ENCODE measurements at places on chromosomes 16 and 17.

- DNase-seq = no peak
Measured at GRCh38 chr17:28507567-28508203, 1.5 kb downstream of the FOXN1 start.

DNA sequence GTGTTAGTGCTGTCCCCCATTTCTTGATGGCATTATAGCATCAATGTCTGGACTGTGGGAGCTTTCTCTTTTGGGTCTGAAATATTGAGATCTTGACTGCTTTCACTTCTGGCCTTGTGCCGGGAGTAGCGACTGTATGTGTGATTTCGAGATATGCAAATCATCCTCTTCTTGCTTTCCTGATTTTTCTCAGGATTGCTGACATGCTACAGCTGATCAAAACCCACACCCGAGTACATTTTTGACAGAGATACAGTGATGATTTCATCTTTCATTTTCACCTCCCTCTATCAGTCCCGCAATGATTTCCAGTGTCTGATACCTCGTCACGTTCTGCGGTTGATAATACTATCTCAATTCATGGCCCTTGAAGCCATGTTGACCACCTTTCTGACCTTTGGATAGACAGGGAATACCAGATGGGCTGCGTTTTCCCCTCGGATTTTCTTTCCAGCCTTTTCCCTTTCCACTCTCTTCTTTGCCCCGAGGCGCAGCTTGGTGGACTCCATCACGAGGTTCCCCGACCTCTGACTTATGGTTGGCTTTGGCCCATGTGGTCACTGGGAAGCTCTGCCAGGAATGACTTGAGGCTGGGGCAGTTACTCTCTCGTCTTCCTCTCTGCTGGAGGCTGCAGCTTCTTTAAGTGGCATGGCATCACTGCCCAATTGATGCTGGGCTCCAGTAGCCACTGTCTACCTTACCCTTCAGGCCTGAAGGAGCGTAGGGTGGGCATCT, 184.4 kb downstream of the SNX29 start:
- no peak for DNase-seq

- no peak for DNase-seq
Measured at GRCh38 chr17:2083613-2084035, 28.7 kb downstream of the HIC1 start.

DNA sequence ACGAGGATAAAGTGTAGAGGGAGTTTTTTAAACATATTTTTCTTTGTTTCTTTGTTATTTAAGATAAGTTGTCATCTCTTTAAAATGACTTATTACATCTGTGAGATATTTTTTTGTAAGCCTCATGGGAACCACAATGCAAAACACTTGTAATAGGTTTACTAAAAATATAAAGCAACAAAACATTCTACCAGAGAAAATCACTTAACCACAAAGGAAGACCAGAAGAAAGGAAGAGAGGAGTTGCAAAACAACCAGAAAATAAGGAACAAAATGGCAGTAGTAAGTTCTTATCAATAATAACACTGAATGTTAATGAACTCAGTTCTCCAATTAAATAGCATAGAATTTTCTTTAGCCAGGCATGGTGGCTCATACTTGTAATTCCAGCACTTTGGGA, 22.9 kb downstream of the DHRS7B start:
- no peak for DNase-seq

DNA sequence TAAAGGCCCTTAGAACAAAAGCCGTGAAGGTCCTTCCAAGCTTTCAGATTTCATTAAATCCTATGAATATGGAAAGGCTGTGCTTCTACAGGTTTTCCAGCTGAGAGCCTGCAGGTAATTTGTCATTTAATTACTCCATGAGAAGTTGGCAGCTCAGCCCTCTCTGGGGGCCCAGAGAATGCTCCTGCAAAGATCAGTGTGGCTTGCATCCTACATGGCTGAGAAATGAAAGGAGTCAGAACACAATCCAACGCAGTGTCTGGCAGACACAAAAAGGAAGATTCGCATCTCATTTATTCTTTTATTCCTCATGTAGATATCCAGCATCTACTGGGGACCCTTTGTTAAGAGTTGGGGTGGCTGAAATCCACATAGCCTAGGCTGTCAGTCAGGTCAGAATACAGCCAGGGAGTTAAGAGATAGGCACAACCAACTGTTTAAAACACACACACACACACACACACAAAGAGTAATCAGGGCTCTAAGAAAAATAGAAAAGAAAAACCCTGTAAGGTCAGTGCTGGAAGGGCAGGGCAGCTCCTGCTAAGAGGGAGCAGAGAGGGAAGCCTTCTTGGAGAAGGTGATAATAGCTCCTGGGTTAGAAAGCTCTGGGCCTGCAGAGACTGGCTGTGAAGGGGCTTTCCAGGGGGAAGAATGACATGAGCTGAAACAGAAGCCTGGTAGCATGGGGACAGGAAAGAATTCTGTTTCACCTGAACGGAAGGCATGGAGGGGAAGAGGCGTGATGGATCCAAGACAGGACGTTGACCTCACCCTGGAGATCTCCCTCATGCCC, 46.9 kb upstream of the WSCD1 start:
- no peak for DNase-seq

DNA sequence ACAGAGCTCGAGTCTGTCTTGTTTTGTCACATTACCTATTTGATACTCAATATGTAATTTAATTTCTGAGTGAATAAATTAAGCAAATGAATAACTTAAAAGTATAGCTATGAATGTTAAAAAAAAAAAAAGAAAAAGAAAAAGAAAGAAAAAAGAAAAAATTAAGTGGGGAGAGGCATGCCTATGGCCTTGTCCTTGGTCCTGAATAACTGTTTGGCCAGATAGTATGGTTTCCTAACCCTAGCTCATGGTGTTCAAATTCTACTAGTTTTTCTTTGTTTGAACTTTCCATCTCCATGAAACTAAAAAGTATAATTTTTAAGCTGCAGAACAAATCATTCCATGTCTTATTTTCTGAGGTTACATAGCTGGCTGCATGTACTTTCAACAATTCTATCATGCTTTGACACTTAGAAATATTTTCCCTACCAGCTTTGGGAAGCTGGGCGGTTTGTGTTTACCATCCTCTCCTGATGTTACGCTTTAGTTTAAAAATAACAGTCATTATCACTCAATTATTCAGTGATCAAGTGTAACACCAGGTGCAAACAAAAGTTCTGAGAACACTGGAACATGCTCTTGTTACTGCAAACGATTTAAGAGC, 31.8 kb downstream of the TOX3 start:
- DNase-seq = no peak

GRCh38 chr17:36975922-36976515, 27.3 kb downstream of the AATF start:
- no peak for DNase-seq

DNA sequence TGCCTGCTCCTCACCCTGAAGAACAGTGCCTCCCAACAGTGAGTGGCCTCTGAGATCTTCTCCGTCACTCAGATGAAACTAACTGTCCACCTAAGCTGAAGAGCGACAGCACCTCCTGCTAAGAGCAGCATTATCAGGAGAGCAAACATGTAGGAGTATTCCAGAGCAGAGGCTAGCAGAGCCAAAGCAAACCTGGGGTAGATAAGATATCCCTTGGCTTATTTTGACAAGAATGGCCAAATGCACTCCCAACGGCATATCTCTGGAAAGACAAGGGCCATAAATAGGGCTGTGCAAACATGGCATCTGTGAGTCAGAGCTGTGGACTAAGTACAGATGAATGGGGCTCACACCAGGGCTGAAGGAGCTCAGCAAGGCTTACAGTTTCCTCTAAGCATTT, 96.3 kb downstream of the NDEL1 start:
- no peak for DNase-seq

GRCh38 chr17:4942760-4943508, 2.9 kb downstream of the RNF167 start:
- DNase-seq = no peak

GRCh38 chr17:47615766-47616424, 33.8 kb upstream of the KPNB1 start:
- DNase-seq = no peak

GRCh38 chr17:32566303-32566702, 79.5 kb downstream of the CDK5R1 start:
- DNase-seq = no peak

- no peak for DNase-seq
Measured at GRCh38 chr16:84242839-84243238, 3.0 kb upstream of the KCNG4 start.
